ENCODE measurements at places on chromosomes 6 and 20.

GRCh38 chr6:33983721-33984465 is 162.0 kb downstream of the GRM4 start:
- DNase-seq, result no peak

DNA sequence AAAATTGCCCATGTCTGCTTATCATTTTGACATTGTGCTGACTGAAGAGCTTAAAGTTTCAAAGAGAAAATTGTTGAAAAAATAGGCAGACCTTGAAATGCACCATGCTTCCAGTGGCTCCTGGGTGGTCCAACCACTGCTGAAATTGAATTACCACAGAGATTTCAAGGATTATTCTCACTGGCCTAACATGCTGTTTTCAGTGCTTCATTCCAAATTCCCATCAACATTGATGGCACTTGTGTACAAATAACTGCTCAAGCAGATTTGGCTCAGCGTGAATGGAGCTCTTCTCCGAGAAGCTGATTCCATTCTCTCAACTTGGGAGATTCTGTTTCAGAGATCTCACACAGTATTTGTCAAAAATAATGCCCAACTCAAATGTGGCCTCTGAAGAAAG is 75.5 kb downstream of the LAMA4 start:
- no peak for DNase-seq

GRCh38 chr6:48615041-48615440 is 504.0 kb upstream of the PTCHD4 start:
- no peak for DNase-seq

- DNase-seq, result no peak
Measured at GRCh38 chr6:44470746-44471145, 83.2 kb downstream of the CDC5L start.

GRCh38 chr6:43763812-43764522 is 6.0 kb upstream of the VEGFA start:
- DNase-seq, result no peak
